ENCODE measurements at places on chromosomes 12 and 14. TPM values are rescaled to one million over a fixed set of nuclear protein-coding genes. Genes with fewer than 3 reads are reported as not detected.

SALL2 gene
- total RNA-seq: 8.6 TPM

CD27 gene
- 0.63 TPM for total RNA-seq

RAB5B gene
- 111 TPM for total RNA-seq

CD4 gene
- 12.6 TPM for total RNA-seq

KRT4 gene
- not detected for total RNA-seq

RNASE7 gene
- not detected for total RNA-seq

PRR13 gene
- 125 TPM for total RNA-seq

INSM2 gene
- not detected for total RNA-seq

TMPRSS12 gene
- total RNA-seq: not detected

TRIM9 gene
- total RNA-seq: 4.2 TPM

OTUB2 gene
- 0.60 TPM for total RNA-seq

CBLN3 gene
- total RNA-seq: 2.1 TPM

INHBC gene
- not detected for total RNA-seq

ADAM20 gene
- total RNA-seq: 2.4 TPM

MAPK1IP1L gene
- 54.0 TPM for total RNA-seq

DCN gene
- total RNA-seq: 2,013 TPM

TMEM233 gene
- not detected for total RNA-seq

PTGER2 gene
- total RNA-seq: 2.1 TPM

WNT1 gene
- not detected for total RNA-seq

C12orf50 gene
- not detected for total RNA-seq

KRT73 gene
- not detected for total RNA-seq

EP400 gene
- 30.4 TPM for total RNA-seq

RNASE2 gene
- total RNA-seq: not detected

HOXC6 gene
- total RNA-seq: 8.4 TPM

TAS2R14 gene
- total RNA-seq: 6.3 TPM

CABP1 gene
- 0.21 TPM for total RNA-seq

LIN7A gene
- total RNA-seq: 6.5 TPM

CLSTN3 gene
- 112 TPM for total RNA-seq

CDC42BPB gene
- total RNA-seq: 115 TPM

C12orf56 gene
- total RNA-seq: 8.7 TPM

FBXL14 gene
- 19.8 TPM for total RNA-seq
